CD4-positive, alpha-beta T cell treated with Interleukin-4 for 1 hour (primary cell): ENCODE measurements at places on chromosomes 2 and 18.

DNA sequence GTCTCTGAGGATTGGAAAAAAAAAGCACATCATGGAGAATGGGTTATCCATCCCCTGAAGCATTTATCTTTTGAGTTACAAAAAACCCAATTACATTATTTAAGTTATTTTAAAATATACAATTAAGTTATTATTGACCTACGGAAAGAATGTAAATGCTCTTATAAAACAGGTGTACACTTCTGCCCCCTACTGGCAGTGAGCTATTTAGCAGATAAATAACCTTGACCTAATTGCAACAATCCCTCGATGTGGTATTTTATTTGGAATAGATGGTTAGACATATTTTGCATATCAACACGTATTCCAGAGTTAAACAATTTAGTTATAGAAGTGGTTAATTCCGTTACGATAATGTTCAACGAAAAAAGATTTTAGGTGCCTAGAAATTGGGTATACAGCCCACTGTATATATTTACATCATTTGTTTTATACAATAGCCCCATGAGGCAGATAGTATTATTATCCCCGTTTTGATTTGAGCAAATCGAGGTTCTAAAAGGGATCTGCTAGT is 9.1 kb upstream of the DAW1 start:
- no peak for DNase-seq

- no peak for DNase-seq
These were observed 475.6 kb upstream of the ZEB2 start for GRCh38 chr2:144995482-144995881.

GRCh38 chr2:7010391-7011054 is 93.3 kb downstream of the RNF144A start:
- no peak for DNase-seq

GRCh38 chr2:217017456-217018252 is 157.8 kb upstream of the TNP1 start:
- no peak for DNase-seq

- DNase-seq: no peak
These were observed 117.8 kb downstream of the GLI2 start for GRCh38 chr2:120853306-120854013.

DNA sequence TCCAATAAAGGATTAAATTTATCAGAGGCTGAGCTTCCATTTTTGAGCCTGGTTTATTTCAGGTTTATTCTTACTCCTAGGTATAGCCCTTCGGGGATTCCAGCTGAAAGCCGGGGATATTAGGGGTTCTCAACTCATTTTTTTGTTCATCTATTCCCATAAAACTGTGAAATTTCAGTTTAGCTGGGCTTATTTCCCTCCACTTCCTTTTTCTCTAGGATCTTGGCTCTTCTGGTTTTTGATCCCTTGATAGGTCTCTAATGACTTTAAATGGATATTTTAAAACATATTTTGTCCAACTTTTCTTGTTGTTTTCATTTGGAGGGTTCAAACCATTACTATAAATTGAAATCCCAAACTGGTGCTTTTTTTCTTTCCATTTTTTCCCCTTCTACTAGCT is 23.6 kb upstream of the ZNF512 start:
- no peak for DNase-seq

DNA sequence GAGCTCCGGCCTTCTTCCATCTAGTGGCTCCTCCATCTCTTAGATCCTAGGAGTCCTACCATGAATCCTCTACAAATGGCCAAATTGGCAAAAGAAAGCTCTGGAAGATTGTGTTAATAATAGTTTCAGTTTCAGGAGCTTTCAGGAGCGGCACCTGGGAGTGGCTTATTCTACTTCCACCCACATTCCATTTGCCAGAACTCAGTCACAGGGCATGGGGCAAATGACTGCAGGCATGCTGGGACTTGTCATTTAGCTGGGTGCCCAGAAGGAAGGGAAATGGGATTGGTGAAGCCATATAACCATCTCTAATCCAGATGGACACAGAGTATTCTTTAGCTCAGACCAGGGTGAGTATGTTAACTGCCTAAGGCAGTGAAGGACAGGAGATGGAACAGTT is 3.6 kb upstream of the LRATD1 start:
- no peak for DNase-seq

DNA sequence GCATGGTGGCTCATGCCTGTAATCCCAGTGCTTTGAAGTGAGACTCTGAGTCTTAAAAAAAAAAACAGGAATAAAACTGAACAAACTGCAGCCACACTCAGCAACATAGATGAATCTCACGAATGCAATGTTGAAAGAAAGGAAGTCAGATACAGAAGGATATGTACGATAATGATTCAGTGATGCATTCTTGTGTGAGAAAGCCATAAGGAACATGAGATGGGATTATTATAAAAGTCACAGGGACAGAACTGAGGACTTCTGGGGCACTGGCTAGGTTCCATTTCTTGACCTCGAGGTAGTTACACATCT is 56.9 kb upstream of the SMAD2 start:
- no peak for DNase-seq
